Pericardium fibroblast (primary cell): ENCODE measurements at places on chromosomes 13 and 19. TPM values are rescaled to one million over a fixed set of nuclear protein-coding genes. Genes with fewer than 3 reads are reported as not detected.

KCTD15 gene
- 48.0 and 74.5 TPM in 2 replicates for total RNA-seq

VSTM2B gene
- total RNA-seq, result not detected in 2 replicates

AP3D1 gene
- total RNA-seq, result 88.9 and 107 TPM in 2 replicates

PODNL1 gene
- 6.5 and 8.2 TPM in 2 replicates for total RNA-seq

DNAJC15 gene
- 11.0 and 28.1 TPM in 2 replicates for total RNA-seq

KCNC3 gene
- under 0.01 TPM in 2 replicates for total RNA-seq

UPK1A gene
- not detected in 2 replicates for total RNA-seq

SERPINE3 gene
- not detected in 2 replicates for total RNA-seq

ZNF709 gene
- total RNA-seq, result 0.68 and 2.8 TPM in 2 replicates

CCDC106 gene
- total RNA-seq, result 19.0 and 19.8 TPM in 2 replicates

PSPN gene
- total RNA-seq, result 1.0 and 1.2 TPM in 2 replicates

SULT2A1 gene
- total RNA-seq, result not detected in 2 replicates

PTGER1 gene
- 3.0 and 8.2 TPM in 2 replicates for total RNA-seq

MCEMP1 gene
- not detected in 2 replicates for total RNA-seq

CFD gene
- total RNA-seq, result 190 and 206 TPM in 2 replicates

POGLUT2 gene
- 26.6 and 40.6 TPM in 2 replicates for total RNA-seq
